ENCODE measurements at places on chromosomes 3 and 15.

DNA sequence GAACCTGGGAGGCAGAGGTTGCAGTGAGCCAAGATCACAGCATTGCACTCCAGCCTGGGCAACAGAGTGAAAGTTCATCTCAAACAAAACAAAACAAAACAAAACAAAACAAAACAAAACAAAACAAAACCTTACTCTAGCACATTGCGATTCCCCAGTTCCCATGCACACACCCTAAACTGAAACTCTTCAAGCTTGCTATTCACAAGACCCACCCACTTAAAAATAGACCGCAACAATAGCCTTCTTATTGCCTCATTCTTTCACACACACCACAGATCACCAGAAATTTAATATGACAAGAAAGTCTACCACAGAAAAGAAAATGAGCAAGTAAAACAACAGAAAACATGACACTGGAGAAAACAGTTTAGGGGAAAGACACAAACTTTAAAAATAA is 598.4 kb downstream of the FHIT start:
- DNase-seq, result no peak

DNA sequence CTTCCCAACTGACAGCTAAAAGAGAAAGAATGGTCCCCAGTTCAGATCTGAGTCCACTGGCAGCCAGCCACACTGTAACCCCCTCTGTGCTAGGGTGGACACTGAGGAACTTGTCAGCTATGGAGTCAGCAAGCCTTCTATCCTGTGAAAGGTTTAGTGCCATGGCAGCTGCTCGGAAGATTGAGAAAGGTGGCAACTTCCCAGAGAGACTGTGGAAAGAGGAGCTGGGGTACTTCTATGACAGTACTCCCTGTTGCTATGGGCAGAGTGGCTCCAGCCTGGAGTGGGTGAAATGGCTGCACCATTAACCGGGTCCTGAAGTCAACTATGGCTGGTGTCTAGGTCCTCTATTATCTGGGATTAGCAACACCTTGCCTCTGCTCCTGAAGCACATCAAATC is 447.2 kb downstream of the EPHB1 start:
- DNase-seq, result no peak

- DNase-seq, result no peak
Observed at GRCh38 chr15:71384501-71384900, 269.2 kb downstream of the THSD4 start.

DNA sequence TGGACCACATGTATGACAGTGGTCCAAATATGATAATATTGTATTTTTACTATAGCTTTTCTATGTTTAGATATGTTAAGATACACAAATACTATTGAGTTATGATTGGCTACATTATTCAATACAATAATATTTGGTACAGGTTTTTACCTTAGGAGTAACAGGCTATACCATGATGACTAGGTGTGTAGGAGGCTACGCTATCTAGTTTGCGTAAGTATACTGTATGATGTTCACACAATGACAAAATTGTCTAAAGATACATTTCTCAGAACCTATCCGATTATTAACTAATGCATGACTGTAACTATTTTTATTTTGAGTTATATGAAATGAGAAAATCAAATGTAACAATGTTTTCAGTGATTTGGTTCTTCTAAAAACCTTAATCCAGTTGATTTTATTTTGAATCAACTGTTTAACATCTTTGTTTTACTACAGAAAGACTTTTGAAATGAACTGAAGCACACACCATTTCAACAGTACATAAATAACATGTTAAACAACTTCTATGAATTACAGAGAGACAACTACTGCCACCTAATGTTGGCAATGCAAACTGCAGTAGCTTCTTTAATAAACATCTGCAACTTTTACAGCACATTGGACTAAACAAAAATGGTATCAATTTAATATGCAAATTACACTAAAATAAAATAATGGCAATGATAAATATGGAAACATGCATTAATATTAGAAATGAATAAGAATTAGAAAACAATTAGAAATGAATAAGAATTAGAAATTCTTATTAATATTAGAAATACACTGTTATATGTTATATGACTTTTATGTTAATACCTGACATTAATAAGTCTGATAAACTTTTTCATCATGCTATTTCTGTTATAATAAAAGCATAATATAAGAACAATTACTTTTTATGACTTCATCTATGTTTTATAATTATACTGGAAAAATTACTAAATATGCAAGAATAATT is 255.7 kb downstream of the MBNL1 start:
- DNase-seq, result peak; percentile 32

- DNase-seq, result no peak
Observed at GRCh38 chr3:139325551-139325950, 18.3 kb upstream of the MRPS22 start.

DNA sequence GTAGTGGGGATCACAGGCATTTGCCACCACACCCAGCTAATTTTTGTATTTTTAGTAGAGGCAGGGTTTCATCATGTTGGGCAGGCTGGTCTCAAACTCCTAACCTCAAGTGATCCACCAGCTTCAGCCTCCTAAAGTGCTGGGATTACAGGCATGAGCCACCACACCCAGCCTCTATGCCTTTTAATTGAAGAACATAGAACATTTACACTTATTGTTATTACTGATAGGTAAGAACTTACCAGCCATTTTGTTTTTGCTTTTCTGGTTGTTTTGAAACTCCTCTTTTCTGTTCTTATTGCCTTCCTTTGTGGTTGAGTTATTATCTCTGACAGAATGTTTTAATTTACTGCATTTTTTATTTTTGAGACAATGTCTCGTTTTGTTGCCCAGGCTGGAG is 29.2 kb downstream of the PCNP start:
- DNase-seq, result no peak

GRCh38 chr15:45157974-45158373 is 28.2 kb downstream of the DUOX1 start:
- no peak for DNase-seq

DNA sequence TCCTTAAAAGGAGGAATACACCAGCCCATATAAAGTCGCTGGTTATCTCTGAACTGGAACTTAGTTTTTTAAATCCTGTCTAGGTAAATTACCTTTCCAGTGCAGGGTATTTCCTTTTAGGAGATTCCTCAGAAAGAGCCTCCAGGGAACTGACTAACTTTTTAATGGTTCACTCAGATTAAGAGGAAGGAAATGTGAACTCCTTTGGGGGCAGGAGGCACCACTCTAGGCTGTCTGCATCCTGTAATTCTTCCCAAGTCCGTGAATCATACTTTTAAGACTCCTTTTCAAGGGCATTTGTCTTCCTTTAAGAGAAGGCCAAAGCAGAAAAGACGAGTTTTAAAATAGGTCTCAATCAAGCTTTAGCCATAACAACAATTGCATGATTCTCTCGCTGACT is 871.2 kb upstream of the NR2F2 start:
- DNase-seq, result no peak

GRCh38 chr3:169556349-169556870 is 107.1 kb downstream of the MECOM start:
- no peak for DNase-seq

- no peak for DNase-seq
Observed at GRCh38 chr3:39241561-39241960, 38.3 kb downstream of the CX3CR1 start.

DNA sequence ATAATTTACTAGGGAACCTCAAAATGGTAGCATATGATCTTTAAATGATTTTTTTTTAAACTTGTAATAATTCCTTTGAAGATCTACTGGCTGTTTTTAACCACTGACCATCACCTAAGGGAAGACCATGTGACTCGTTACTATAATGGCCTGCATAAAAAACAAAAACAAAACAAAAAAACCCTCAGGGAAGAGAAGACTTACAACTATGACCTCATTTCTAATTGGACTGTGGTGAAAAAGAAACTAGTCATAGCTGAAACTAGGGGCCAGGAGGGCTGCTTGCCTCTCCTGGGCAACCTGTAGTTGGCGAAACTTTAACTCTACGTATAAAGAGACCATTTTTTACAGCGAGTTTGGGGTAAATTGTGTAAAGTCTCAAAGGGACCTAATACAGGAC is 23.0 kb downstream of the PAQR9 start:
- no peak for DNase-seq

DNA sequence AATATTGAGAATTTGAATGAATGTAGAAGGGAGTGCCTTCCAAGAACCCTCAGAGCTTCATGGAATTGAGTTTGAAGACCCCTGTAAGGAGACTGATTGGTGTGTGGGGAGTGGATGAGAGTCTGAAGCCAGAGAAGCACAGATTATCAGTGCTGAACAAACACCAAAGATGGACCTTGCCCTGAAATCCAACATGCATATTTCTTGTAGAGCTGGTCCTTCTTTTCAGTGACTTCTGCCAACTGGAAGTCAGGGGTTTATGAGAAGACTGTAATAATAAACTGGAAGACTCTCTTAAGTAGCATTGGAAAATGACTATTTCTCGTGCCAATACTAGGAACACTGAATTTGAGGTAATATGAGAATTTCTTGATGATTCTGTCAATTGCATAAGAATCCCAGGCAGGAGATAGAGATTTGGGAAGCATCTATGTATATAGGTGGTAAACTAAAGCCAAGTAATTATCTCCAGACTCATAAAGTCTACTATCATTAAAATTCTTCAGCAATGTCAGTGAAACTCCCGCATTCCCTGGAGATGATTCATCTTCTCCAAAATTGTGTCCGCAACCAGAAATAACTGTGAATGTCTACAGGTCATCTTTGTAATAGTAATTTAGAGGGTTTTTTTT is 213.8 kb downstream of the IL5RA start:
- no peak for DNase-seq

DNA sequence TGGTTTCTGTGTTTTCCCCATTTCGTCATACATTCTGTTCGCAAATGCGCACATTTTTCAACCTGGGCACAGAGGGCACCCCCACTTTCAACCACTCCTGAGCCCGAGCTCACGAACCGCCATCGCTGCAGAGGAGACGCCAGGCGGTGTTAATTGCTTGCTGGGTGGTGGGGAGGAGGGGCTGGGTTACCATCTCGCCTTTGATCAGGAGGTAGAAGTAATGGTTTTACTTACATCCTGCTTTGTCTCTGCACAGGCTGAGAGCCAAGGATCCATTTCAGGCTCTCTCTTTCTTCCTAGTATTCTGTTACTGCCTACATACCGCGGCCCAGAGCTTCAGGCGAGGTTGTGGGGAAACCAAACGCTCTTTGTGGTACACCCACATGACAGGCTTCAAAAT is 177.3 kb upstream of the WNT5A start:
- DNase-seq, result peak; percentile 45

DNA sequence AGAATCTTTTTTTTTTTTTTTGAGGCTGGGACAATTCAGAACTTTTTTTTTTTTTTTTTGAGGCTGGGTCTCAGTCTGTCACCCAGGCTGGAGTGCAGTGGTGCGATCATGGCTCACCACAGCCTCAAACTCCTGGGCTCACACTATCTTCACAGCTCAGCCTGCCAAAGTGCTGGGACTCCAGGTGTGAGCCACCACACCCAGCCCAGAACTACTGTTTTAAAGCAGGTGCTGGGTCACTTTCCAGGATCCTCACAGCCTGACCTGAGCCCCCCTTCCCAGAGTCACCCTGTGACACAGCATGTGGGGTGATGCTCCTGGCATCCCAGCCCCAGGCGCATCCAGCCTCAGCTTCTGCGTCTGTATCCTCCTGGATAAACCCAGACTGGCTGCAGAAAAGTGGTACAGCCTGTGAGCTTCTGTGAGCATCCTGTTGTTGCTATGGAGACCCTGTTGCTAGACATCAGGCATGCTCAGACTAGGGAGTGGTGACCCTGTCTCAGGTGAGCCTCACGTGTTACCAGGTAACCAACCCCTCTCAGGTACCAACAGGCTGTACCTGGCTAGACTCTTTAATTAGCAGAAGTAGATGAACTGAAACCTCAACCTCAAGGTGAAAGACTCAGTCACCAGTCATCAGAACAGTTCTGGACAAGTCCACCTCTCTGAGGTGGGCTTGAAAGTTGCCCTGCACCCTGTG is 15.0 kb downstream of the KLF13 start:
- DNase-seq, result peak; percentile 57

Measured in naive thymus-derived CD8-positive, alpha-beta T cell (primary cell).